Ammon's horn (tissue), 1 donor: ENCODE measurements at places on chromosomes 12 and 14.

GRCh38 chr12:89153341-89153740, 199.0 kb downstream of the DUSP6 start:
- no peak for DNase-seq

- DNase-seq, result no peak
Measured at GRCh38 chr12:100801320-100801719, 6.7 kb downstream of the ANO4 start.

DNA sequence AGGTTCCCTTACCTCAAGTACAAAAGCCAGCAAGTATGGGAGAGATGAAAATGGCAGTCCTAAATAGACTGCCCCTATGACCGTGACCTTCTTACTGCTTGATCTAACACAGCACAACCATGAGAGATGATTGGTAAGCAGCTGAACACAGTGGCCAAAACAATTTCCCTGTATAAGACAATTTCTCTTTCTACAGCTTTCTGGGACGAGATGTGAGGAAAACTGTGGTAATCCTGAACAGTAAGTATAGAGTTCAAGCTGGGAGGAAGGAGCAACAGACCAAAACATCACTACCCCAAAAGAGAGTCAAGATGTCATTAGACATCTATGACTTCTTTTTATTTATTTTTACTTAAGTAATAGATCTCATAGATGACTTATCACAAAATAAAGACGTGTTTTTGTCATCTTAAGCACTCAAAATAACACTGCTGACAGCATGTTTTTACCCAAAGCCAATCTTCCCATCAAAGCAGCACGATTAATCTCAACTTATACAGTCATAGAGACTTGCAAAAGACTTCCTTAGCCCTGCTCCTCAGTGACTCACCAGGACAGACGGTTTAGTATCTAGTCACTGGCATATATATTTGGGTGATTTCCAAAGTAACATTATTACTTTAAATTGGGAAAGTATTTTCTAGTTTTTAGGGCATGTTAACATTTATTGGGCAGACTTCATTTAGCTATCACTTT, 3.7 kb downstream of the TMEM52B start:
- DNase-seq, result no peak

DNA sequence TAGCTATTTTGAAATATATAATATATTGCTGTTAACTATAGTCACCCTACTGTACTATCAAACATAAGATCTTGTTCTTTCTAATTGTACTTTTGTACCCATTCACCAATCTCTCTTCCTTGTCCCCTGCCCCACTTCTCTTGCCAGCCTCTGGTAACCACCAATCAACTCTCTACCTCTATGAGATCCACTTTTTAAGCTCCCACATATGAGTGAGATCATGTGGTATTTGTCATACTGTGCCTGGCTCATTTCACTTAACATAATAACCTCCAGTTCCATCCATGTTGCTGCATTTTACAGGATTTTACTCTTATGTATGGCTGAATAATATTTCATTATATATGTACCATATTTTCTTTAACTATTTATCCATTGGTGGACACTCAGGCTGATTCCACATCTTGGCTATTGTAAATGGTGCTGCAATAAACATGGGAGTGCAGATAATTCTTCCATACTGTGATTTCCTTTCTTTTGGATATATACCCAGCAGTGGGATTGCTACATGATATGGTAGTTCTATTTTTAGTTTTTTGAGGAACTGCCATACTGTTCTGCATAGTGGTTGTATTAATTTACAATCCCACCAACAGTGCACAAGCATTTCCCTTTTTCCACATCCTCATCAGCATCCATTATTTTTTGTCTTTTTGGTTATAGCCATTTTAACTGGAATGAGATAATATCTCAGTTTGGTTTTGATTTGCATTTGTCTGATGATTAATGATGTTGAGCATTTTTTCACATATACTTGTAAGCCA, 33.5 kb upstream of the SPIC start:
- no peak for DNase-seq
